Activated naive CD4-positive, alpha-beta T cell (primary cell): ENCODE measurements at places on chromosomes 13 and 19.

DNA sequence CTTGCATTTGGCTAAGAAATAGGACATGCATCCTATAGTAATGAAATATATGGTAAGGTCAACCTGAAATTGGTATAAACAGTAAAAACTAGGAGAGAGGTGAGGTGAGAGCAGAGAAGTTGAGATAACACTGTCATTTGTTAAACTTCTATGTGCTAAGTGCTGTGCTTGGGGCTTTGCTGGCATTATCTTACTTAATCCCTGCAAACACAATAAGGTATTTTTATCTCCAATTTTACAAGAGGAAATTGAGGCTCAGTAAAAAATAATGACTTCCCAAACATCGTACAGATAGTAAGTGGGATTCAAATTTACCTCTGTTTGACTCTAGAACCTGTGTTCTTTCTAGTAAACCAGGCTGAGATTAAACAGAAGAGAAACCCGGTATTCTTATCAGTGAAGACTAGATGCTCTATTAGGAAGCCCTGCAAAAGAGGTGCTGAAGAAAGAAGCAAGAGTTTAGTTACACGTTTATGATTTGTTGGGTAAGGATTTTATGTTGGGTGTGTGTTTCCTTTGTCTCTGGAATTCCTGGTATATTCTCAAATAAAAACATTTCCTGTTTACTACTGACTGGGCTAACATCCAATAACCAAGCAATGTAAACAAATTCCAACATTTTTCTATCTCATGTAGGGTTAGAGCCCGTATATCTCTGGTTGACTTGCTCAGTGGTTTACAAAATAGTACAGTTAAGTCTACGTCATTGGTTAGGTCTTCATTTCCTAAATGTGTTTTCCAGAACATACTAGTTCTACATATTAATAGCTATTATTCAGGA, 137.3 kb upstream of the FNDC3A start:
- no peak for DNase-seq

GRCh38 chr13:37984357-37984756, 114.8 kb upstream of the TRPC4 start:
- DNase-seq = no peak

DNA sequence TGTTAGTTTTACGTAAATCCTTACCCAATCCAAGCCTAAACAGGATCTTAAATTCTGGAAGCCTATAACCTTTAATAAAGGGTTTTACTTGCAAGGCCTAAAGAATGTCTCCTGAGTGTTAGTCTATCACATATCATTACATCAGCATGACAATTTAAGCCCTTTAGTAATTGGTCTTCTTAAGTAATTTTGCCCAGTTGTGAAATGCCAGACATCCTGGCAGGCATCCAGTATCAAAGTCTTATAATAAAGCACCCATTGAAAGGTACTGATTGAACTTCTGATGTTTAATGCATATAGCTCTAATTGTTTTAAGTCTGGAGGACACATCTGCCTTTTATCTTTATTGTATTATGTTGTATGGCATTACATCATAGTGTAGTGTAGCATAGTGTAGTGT, 1078.9 kb downstream of the SLITRK1 start:
- no peak for DNase-seq

DNA sequence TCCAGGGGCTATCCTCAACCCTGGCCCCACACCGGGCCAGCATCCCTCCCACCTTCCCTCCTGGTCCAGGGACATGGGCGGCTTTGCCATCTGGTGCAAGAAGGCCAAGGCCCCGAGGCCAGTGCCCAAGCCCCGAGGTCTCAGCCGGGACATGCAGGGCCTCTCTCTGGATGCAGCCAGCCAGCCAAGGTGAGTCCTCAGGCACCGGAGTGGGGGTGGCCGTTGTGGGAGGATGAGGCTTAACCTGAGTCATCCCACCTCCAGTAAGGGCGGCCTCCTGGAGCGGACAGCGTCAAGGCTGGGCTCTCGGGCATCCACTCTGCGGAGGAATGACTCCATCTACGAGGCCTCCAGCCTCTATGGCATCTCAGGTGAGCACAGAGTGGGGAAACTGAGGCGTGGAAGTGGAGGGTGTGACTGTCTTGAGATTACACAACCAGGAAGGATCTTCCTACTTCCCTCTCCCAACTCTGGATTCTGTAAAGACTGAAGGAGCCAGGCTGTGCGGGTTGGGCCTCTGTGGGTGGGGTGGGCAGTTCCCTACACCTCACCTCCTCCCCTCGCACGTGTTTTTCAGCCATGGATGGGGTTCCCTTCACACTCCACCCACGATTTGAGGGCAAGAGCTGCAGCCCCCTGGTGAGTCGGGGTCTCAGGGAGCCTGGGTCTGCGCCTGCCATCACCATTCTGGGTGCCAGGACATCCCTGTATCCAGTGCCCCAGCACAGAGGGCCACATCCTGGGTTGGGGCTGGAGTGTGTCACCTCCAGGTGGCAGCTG, 3.8 kb downstream of the MVB12A start:
- no peak for DNase-seq

- DNase-seq = no peak
Measured at GRCh38 chr13:113729187-113730019, 29.6 kb upstream of the TMEM255B start.

GRCh38 chr13:34671137-34671536, 270.9 kb upstream of the NBEA start:
- no peak for DNase-seq

DNA sequence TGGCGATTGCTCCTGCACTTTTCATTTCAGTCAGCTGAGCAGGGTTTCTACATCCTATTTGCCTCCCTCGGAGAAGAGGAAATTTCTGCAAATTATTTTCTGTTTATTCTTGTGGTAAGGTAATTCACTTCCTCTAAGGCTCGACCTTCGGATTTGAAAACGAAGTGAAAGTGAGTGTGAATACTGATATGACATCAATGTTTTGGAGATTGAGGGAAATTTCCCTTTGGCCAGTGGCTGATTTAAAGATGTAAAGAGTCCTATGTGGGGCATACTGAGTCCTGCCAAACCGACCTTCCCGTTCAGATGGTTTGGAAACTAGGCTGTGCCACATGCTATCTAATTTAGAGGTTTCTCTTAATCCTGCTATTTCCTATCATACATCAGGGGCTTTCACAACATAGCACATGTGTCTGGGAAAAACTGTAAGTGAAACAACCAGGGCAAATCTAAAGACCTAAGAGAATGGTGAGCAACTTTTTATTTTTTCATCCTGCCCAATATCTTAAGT, 112.3 kb downstream of the POSTN start:
- DNase-seq = no peak

GRCh38 chr13:27969082-27969865, at the start of gene CDX2:
Gene CDX2 (minus strand): TSS chr13:27969315. CDS start chr13:27969006, 309 bp downstream.
- no peak for DNase-seq

- no peak for DNase-seq
Measured at GRCh38 chr13:112244495-112245177, 131.5 kb upstream of the SPACA7 start.

GRCh38 chr13:50370303-50370950, 355.2 kb downstream of the KCNRG start:
- no peak for DNase-seq

DNA sequence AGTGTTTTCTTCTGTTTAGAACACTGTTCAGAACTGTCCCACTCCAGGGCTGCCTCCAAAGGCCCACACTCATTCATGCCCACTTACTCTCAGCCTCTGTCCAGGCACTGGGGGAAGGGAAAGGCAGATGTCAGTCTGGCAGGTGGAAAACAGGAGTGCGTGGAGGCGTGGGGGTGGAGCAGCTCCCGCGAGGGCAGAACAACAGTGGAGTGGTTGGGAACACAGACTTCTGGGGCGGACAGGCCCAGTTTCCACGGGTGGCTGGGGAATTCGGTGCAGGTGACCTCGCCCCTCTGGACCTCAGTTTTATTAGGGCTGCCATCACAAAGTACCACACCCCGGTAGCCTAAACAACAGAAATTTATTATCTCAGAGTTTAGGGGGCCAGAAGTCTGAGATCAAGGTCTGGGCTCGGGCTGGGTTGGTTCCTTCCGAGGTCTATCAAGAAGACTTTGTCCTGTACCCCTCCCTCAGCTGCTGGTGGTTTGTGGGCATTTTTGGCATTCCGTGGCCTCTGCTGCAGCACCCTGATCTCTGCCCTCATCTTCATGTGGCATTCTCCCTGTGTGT, 59.7 kb downstream of the SIPA1L3 start:
- DNase-seq = no peak

DNA sequence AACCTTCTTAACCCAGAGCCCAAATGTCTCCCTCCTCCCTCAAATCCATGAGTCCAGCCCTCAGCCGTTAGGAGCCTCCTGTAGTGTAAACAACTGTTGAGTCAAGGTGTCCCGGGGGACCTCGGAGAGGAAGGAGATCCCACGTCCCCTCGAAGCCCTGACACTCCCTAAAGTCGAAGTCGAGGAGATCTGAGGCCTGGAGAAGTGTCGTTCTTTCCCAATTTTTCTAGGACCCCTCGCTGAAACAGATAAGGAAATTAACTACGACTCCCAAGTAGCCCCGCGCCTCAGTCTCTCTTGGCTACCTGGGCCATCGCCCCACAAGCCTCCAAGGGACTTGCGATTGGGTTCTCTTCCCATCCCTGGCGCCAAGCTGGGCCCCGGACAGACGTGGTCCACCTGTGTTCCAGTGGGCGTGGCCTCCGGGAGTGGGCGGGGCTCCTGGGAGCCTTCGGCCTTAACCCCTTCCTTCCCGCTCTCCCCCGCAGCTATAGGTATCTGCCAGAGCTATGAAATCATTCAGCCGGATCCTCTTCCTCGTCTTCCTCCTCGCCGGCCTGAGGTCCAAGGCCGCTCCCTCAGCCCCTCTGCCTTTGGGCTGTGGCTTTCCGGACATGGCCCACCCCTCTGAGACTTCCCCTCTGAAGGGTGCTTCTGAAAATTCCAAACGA, 869 bp downstream of the GFY start:
- DNase-seq = peak; percentile 6

DNA sequence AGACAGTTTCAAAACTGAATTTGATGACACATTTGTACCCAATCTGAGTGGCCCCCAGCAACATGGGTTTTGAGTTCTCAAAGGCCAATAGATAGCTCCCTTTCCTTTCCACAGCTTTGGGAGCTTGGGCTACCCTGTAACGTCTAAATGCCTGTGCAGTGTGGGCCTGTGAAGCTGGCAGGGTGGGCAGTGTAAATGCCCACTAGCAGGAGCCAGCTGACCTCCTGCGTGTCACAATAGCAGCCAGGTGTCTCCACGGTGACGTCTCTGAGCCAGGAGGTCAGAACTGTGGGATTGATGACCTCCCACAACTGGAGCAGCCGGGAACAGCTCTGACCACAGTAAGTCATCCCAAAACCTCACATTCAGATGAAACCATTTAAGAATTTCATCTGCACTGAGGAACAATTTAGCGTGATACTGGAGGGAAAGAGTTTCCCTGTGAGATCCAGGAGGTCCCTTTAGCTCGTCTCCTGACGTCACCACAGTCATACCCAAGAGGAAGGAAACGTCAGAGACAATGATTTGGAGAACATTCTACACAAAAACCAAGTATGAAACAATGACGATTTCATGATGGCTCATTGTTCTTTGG, at the start of gene IPO5:
TSS of gene IPO5 (plus strand) at position 300 of the 595 bp plus-strand sequence. CDS start 23,022 bp downstream, outside the sequence.
- DNase-seq = no peak

DNA sequence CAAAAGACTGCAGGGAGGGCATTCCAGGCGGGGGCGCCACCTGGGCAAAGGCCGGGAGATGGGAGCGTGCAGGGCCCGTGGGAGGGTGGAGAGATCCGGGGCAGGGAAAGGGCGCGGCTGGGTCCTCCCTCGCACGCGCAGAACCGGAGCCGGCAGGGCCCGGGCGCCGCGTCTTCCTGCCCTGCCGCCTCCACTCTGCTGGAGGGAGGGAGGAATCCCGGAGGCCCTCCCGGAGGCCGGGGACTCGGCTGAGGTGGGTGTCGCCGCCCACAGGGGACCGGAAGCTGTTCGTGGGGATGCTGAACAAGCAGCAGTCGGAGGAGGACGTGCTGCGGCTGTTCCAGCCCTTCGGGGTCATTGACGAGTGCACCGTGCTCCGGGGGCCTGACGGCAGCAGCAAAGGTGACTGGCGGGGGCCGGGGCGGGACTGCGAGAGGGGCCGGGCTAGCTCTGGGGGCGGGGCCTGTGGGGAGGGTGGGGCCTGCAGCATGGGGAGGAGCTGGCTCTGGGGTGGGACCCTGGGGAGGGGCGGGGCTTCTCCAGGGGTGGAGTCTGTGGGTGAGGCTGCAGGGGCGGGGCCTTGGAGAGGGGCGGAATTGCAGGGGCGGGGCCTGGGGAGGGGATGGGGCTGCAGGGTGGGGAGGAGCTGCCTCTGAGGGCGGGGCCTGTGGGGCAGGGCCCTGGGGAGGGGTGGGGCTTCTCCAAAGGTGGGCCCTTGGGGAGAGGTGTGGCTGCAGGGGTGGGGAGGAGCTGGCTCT, 51.3 kb downstream of the CELF5 start:
- peak; percentile 89 for DNase-seq

- no peak for DNase-seq
Measured at GRCh38 chr19:7069904-7070226, 362 bp downstream of the ZNF557 start.

DNA sequence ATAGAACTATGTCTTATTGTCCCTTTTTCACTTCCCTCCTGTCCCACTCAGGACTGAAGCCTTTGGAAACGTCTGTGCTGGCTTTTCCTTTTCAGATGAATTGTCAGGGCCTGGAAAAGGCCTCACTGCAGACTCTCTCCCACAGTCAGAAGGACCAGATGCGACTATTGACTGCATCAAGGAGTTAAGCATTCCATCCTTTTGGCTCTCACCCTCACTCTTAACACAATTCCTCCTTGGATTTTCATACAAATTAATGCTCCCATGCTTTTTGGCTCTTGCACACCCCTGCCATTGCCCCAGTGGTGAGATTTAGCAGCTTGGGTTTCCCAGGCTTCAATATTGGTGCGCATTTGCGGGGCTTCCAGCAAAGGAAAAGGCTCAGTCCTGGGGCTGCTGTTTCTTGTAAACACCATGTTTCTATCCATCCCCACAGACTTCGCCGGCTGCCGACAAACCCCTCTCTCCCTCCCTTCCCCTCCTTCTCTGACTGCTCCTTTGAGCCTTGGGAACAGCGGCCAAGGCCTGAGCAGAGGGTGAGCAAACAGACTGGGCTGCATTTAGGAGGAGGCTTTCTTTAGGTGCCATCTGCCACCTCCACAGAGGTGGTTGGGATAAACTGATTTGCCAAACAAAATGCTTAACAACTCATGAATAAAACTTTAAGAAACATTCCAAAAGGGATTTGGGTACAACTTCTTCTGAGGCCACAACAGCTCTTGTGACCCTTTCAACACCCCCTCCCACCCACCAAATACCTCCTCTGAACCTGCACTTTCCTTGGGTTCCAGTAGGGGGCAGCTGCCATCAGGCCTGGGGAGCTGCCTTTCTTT, 48.6 kb upstream of the PCDH8 start:
- no peak for DNase-seq

DNA sequence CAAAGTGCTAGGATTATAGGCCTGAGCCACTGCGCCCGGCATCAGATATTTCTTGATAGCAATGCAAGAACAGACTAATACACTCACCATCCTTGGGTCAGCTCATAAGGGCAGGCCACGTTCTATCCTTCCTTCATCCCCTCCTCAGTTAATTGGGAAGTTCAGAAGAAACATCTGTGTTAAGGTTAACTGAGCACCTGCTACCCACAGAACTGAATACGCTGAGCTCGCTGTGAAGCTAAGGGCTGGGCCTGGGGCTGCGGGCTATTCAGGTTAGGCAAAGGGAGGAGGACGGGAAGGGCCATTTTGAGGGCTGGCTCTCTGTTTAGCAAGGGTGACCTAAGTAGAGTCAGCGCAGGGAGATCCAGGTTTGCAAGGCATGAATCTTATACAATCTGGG, 43.0 kb upstream of the UQCRFS1 start:
- DNase-seq = no peak

- no peak for DNase-seq
Measured at GRCh38 chr13:98731925-98732324, 20.5 kb downstream of the SLC15A1 start.
